ENCODE measurements at places on chromosomes 16 and 17. TPM values are rescaled to one million over a fixed set of nuclear protein-coding genes. Genes with fewer than 3 reads are reported as not detected.

- H3K4me3 ChIP-seq = no peak overlapping the region
- no peak for DNase-seq
- no peaks in the 10 kb centered on the region for H3K27me3 ChIP-seq
- H3K4me1 ChIP-seq = peaks cover 6% of the 10 kb centered on the region
- no peak overlapping the region for H3K27ac ChIP-seq
These were observed 24.9 kb downstream of the RAB11FIP3 start for GRCh38 chr16:450385-450784.

- no peak for DNase-seq
- peaks cover 4% of the 10 kb centered on the region for H3K4me1 ChIP-seq
- H3K27ac ChIP-seq = no peak overlapping the region
- no peaks in the 10 kb centered on the region for H3K36me3 ChIP-seq
These were observed 5.8 kb upstream of the CHCT1 start for GRCh38 chr17:60416368-60416925.

GRCh38 chr17:39099663-39100286 lies 51.7 kb downstream of the PLXDC1 start:
- no peak overlapping the region for H3K4me3 ChIP-seq
- no peak for DNase-seq
- no peaks in the 10 kb centered on the region for H3K36me3 ChIP-seq
- H3K27ac ChIP-seq = no peak overlapping the region
- no peaks in the 10 kb centered on the region for H3K27me3 ChIP-seq

DNA sequence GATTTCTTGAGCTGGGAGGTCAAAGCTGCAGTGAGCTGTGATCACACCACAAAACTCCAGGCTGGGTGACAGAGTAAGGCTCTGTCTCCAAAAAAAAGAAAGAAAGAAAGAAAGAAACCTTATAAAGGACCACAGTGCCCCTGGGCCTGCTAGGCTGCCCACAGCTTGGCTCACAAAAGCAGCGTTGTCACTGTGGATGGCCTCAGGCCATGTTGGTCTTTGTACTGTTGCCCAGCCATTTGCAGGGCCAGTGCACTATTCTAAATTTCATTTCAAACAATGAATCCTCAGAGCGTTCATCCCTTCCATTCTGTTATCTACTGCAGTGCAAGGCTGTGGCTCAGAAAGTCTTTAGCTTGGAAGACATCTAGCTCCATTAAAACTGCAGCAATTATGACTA lies 208.4 kb downstream of the SLC39A11 start:
- H3K27me3 ChIP-seq = no peaks in the 10 kb centered on the region
- no peak overlapping the region for H3K4me3 ChIP-seq
- no peak for DNase-seq
- peaks cover 47% of the 10 kb centered on the region for H3K36me3 ChIP-seq
- no peak overlapping the region for H3K27ac ChIP-seq

DNA sequence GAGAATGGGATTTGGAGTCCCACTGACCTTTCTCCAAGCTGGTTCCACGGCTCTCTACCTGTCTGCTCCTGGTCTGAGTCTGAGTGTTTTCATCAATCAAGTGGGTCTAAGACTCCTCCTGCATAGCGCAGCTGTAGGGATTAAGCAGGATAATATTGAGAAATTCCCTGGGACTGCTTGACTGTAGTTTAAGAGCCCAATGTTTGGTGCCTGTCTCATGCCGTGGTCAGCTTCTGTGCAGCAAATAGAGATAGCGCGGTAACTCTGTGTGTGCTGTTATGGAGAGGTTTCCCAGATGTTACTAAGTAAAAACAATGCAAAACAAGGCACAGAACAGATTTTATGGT lies 21.4 kb downstream of the RPTOR start:
- H3K4me1 ChIP-seq = peaks cover 32% of the 10 kb centered on the region
- no peak overlapping the region for H3K4me3 ChIP-seq
- no peak for DNase-seq
- no peaks in the 10 kb centered on the region for H3K36me3 ChIP-seq
- H3K27ac ChIP-seq = no peak overlapping the region
- H3K27me3 ChIP-seq = no peaks in the 10 kb centered on the region

DNA sequence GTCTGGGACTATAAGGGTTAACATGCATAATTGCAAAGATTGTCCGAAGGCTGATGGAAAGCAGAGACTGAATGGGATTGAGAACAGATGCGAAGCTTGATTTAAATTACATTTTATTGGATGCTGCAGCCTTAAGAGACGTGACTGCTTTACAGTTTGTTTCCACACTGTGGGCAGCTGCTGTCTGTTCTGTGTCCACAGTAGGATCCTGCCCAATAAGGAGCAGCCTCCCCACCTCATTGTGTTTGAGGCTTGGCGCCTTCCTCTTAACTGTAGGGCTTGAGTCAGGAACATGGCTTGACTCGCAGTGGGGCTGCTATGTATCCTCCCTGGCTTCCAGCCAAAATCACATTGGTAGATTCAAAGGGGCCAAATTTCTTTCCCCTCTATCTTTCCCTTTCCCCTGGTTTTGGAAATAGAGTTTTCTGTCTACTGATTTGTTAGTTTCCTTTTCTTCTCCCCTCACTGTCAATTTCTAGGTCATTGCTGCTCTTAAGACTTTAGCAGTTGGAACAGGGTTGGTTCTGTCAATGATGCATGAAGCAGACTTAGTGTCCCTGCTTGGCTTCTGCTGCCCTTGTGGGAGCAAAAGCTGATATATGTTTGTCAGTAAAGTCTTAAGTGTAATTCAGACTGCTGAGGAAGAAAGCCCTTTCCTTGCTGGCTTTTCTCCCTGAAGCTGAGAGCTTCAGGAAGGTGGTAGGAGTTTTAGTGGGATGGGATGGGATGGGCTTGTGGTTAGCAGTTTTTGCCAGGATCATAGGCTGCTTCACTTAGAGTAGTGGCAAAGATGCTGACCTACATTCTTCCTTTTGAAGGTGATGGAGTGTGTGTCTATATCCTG lies 5.0 kb upstream of the RARA start:
- H3K27ac ChIP-seq = no peak overlapping the region
- H3K4me1 ChIP-seq = peaks cover 18% of the 10 kb centered on the region
- no peak overlapping the region for H3K4me3 ChIP-seq
- peaks cover 37% of the 10 kb centered on the region for H3K36me3 ChIP-seq
- no peaks in the 10 kb centered on the region for H3K27me3 ChIP-seq

GRCh38 chr16:31699601-31700000 lies 171.9 kb downstream of the AHSP start:
- no peak overlapping the region for H3K4me3 ChIP-seq
- H3K27ac ChIP-seq = no peak overlapping the region
- no peaks in the 10 kb centered on the region for H3K27me3 ChIP-seq
- no peak for DNase-seq
- peaks cover 9% of the 10 kb centered on the region for H3K4me1 ChIP-seq
- peaks cover 6% of the 10 kb centered on the region for H3K36me3 ChIP-seq

DNA sequence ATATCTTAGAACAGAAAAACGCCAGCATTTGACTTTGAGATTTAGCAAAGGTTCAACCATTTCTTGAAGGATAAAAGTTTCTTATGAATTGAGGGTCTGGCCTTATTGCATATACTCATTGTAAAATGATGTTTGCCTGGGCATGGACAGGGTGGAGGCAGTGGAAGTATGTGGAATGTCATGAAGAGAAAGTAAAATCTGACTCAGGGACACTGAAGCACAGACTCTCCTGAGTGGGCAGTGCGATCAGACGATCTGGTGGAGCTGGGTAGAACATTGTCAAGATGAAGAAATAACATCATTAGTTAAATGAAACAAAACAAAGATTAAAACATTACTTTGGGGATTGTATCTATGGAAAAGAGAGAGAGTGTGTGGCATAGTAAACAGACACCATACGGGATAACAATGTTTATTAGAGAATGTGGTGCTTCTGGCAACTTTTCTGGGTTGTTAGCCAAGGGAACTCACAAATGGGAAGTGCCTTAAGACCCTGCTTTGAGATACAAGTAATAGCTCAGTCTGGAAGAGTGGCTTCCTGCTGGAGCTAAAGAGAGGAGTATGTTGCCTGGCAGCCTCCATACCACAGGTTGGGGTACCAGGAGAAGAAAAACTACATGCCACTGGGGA lies 4.4 kb downstream of the MAP3K3 start:
- H3K27ac ChIP-seq = no peak overlapping the region
- no peaks in the 10 kb centered on the region for H3K36me3 ChIP-seq
- H3K4me3 ChIP-seq = no peak overlapping the region
- peaks cover 25% of the 10 kb centered on the region for H3K4me1 ChIP-seq
- DNase-seq = no peak
- H3K27me3 ChIP-seq = no peaks in the 10 kb centered on the region

Gene CFAP52
- not detected for total RNA-seq

DNA sequence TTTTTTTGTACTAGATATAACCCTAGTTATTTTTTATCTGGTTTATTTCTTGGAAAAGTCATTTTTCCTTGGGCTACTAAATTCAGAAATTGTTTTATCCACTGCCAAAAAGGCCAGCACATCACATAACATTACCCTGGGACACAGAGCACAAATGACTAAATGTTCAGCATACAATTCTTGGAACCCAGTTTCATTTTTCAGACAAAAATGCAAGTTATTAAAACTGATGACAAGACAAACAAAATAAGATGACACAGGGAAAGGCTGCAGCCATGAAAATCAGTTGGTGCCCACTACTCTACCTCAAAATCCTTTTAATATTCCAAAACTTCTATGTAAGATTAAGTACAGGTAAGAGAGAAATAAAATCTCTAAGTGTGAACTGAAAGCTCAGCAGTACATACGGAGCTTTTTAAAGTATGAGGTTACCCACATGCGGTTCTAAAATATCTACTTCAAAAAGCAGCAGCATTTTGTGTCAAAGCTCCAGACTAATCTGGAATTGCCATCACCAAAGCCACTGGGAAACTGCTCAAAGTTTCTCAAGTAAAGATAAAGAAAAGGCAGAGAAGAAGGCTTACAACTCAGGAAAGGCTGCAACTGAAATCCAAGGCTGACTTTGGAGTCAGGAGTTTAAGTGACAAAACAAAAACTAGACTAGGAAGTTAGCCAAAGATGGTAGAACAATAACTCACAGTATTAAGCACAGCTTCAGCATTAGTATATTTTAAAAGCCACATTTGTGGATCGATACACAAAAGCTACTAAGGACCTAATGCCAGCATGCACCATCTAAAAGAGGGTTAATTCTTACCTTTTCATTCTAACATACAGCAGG lies 41.4 kb downstream of the AP1G1 start:
- H3K27ac ChIP-seq = no peak overlapping the region
- H3K4me1 ChIP-seq = peaks cover 4% of the 10 kb centered on the region
- DNase-seq = no peak
- no peak overlapping the region for H3K4me3 ChIP-seq
- no peaks in the 10 kb centered on the region for H3K27me3 ChIP-seq

GRCh38 chr16:89574681-89575246 lies 794 bp upstream of the CPNE7 start:
- peak; percentile 88 for DNase-seq
- H3K4me1 ChIP-seq = peaks cover 19% of the 10 kb centered on the region
- no peaks in the 10 kb centered on the region for H3K27me3 ChIP-seq
- H3K27ac ChIP-seq = no peak overlapping the region
- H3K4me3 ChIP-seq = peak overlapping the region; percentile 62

DNA sequence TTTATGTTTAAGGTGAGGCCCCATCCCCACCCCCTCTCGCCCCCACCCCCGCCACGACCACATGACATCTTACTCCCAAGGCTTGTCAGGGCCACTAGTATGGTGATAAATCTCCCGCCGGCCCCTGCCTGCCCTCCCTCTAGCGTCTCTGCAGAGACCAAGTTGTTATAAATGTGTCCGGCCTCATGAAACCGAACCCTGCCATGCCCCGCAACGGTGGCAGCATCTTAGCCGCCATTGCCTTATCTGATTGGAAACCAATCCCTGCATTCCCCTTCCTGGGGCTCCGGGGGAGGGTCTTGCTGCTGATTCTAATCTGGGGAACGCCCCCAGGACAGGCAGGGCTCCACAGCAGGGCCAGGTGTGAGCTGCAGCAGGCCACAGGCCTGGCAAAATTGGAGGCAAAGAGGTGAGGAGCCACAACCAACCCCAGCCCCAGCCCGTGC lies 352.4 kb downstream of the C16orf95 start:
- no peaks in the 10 kb centered on the region for H3K27me3 ChIP-seq
- no peak for DNase-seq
- H3K27ac ChIP-seq = no peak overlapping the region
- no peaks in the 10 kb centered on the region for H3K4me1 ChIP-seq
- H3K36me3 ChIP-seq = no peaks in the 10 kb centered on the region

Gene EME1
- 18.8 TPM for total RNA-seq

- no peak overlapping the region for H3K4me3 ChIP-seq
- no peaks in the 10 kb centered on the region for H3K36me3 ChIP-seq
These were observed 28.6 kb downstream of the MYO18A start for GRCh38 chr17:29151567-29151966.

DNA sequence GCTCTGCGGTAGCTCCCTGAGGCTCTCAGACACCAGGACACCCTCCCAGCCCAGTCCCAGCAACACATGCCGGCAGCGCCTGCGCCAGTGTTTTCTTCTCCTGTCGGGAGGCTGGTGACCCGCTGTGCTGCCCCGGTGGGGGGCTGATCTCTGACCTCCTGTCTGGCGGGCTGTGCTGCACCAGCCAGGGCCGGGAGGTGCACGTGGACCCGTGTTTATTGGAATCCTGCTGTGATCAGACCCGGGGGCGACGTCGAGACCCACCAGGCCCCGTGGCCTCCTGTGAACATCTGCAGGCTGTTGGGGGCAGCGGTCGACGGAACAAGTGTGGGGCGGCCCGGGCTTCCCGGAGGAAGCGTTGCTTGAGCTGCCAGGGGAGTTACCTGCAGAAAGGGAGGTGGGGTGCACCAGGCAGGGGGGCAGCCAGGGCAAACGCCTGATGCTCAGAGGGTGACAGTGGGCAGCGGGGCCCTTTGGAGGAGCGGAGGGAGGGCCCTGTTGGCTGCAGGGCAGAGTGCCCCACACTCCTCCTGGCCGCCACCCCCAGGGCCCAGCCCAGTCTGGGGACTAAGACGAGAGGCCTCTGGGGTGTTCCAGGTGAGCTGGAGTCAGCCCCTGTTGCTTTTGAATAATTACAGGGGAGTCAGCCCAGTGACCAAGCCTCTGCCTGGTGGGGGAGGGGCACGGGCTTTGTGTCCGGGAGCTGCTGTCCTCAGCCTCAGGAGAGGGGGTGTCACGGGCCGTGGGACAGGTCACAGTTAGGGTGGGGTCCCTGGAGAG lies 2.3 kb upstream of the SSTR5 start:
- H3K4me3 ChIP-seq = no peak overlapping the region
- H3K27ac ChIP-seq = no peak overlapping the region
- H3K27me3 ChIP-seq = no peaks in the 10 kb centered on the region
- no peaks in the 10 kb centered on the region for H3K36me3 ChIP-seq
- no peak for DNase-seq

DNA sequence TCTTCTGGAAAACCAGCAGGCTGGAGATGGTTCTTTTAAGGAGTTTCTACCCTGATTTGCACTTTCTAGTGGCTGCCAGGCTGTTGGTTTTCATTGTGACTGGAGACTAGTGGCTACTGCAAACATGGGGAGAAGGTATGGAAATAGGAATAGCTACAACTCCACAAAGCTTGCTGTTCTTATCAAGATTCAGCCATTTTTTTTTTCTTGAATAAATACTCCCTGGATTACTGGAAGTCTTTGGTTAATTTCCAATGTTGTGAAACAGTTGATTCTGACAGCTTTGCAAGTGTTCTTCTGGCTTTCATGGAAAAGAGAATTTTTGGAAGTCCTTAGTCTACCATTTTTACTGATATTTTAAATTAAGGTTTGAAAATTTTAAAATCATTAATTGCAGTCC lies 277.7 kb downstream of the HS3ST3A1 start:
- H3K27me3 ChIP-seq = peaks cover 3% of the 10 kb centered on the region
- H3K27ac ChIP-seq = no peak overlapping the region
- H3K4me3 ChIP-seq = no peak overlapping the region
- H3K36me3 ChIP-seq = no peaks in the 10 kb centered on the region

Gene KRT40
- total RNA-seq = not detected

GRCh38 chr16:89706518-89707260 lies 5.2 kb upstream of the SPATA2L start:
- H3K27me3 ChIP-seq = no peaks in the 10 kb centered on the region
- H3K4me3 ChIP-seq = peak overlapping the region; percentile 66
- H3K27ac ChIP-seq = no peak overlapping the region

Gene GAA
- 6.2 TPM for total RNA-seq

Gene EVI2A
- total RNA-seq = not detected

Gene FNDC8
- total RNA-seq = not detected
